ENCODE measurements at places on chromosomes 3 and 15. TPM values are rescaled to one million over a fixed set of nuclear protein-coding genes. Genes with fewer than 3 reads are reported as not detected.

Gene P2RY14
- 1.5 TPM for polyA plus RNA-seq

Gene SLC22A13
- 0.26 TPM for polyA plus RNA-seq

Gene ALCAM
- polyA plus RNA-seq, result 12.0 TPM

Gene LDHAL6B
- polyA plus RNA-seq, result 0.08 TPM

Gene COL6A6
- 96.8 TPM for polyA plus RNA-seq

Gene PRTG
- polyA plus RNA-seq, result 3.3 TPM

Gene P2RY12
- polyA plus RNA-seq, result 0.78 TPM

Gene PP2D1
- 0.22 TPM for polyA plus RNA-seq

Gene EFCC1
- 1.4 TPM for polyA plus RNA-seq

Gene MYZAP
- polyA plus RNA-seq, result 3.7 TPM

Gene APEH
- polyA plus RNA-seq, result 63.2 TPM

DNA sequence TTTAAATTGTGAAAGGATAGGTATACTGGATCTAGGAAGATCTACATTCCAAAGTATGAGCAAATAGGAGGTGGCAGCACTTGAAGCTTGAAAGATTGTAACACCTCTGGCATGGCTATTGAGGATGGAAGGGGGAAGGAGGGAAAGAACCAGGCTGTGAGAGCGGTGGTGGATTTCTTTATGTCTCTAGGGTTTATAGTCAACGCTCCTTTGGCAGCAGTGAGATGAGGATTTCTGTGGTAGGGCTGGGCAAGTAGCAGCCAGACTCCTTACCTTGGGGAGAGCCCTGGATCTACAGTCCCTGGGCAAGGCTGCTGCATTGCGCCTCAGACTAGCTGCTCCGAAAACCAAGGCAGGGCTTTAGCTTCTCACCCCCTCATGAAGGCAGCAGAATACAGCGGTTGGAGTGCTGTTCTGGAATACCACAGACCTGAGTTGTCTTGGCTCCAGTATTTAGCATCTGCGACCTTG lies 53.2 kb downstream of the MEF2A start:
- no peak for DNase-seq

DNA sequence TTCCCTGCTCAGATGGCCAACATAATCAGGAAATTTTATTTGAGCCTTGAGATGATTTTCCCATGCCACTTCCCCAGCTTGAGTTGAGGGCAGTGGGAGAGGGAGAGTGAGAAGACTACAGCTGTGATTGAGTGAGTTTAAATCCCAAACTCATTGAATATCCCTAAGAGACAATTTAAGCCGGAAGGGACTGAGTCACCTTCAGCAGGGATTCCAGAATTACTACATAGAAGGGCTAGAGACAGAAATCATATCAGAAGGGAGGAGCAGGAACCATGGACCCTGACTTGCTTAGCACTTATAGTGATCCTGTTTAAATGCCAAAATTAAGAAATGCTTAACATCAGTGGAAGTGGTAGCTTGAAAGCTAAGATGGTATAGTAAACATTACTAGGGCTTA lies 312.2 kb upstream of the SLCO3A1 start:
- DNase-seq, result no peak

- no peak for DNase-seq
These were observed 473.6 kb upstream of the PROK2 start for GRCh38 chr3:72258361-72259141.

DNA sequence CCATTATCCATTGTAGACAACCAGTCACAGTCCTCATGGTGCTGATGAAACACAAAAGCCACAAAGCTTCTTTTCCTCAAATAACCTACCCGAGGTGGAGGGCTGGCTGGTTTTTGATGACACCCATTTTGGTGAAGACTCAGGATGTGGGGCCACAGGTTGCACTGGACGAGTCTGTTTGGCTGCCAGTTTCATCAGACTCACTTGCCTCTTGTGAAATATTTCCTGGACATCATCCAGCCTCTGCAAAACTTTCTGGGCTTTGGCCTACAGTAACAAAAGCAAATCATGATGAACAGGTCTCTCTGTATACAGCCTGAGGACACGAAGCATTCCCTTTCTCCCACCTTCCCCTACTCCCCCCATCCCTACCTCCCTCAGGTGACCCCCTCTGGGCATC lies 42.2 kb downstream of the B3GNT5 start:
- no peak for DNase-seq

- no peak for DNase-seq
These were observed 278.9 kb downstream of the KLF13 start for GRCh38 chr15:31605467-31605931.

DNA sequence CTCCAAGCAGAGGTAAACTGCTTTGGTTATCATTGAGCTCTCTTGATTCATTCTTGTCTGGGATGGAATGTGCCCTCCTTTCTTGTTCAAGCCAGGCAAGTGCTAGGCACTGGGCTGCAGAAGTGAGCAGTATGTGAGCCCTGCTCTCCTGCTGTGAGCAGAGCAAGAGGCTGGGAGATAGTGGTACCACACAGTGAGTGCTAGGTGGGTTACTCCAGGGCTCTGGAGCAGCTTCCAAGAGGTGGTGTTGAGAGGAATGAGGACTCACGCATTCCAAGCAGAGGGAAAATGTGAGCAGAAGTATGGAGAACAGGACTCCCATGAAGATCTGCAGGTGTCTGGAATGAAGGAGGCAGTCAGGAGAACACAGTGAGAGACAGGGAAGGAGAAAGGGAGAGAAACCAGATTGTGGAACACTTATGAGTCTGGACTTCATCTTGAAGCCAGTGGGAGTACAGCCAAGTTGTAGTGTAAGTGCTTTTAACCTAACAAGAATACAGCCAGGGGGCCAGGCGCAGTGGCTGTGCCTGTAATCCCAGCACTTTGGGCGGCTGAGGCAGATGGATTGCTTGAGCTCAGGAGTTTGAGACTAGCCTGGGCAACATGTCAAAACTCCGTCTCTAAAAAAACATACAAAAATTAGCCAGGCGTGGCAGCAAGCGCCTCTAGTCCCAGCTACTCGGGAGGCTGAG lies 199.9 kb upstream of the CTDSPL start:
- peak; percentile 86 for DNase-seq

- no peak for DNase-seq
These were observed 243.9 kb downstream of the ZBTB20 start for GRCh38 chr3:114903213-114903612.

DNA sequence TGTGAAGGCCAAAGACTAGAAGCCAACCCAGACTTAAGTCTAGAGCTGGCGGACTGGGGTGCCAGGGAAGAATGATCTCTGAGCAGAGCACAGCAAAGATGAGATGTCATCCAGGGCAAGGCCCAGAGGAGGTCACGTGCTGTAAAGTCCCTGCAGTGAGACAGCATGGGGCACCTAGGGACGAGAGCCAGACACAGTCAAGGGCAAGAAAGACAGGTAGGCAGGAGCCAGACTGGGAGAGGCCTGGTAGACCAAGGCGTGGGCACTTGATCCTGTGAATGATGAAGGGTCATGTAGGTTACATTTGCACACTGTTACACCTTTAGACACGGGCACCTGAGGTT lies 379.7 kb upstream of the PROK2 start:
- no peak for DNase-seq

GRCh38 chr15:81294516-81294880 lies 29.4 kb downstream of the STARD5 start:
- no peak for DNase-seq

DNA sequence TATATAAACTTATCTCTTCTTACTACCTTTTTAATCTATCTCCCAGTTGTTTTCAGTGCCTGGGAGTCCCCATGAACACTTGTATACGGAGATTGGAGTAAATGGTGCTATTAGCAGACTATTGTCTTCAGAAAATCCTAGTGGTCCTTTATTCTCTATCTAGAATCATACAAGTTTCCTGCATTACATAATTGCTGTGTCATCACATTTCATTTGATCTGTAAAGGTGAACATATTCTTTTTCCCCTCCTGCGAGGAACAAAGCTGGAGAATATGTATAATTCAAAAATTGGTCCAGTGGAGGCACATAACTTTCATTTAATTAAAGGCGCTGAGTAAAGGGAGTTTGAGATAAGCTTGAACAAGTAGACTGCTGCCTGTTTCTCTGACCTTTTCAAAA lies 324.8 kb downstream of the FEZF2 start:
- DNase-seq, result no peak

DNA sequence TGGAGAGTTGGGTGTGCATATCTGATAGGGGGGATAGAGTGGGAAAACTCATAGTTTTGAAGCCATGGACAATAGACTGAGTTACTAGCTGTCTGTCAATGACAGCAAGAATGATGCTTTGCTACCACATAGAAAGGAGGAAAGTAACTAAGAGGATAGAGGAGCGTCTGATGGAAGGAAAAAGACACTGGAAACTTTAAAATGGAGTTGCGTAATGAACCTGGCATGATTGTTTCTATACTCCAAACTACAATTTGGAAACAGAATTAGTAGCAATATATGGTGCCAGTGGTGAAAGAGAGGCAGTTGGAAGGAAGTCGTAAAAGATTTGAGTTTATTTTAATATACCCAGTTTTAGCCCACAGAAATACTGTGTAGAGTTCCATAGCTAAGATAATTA lies 163.6 kb downstream of the TUSC7 start:
- DNase-seq, result no peak

DNA sequence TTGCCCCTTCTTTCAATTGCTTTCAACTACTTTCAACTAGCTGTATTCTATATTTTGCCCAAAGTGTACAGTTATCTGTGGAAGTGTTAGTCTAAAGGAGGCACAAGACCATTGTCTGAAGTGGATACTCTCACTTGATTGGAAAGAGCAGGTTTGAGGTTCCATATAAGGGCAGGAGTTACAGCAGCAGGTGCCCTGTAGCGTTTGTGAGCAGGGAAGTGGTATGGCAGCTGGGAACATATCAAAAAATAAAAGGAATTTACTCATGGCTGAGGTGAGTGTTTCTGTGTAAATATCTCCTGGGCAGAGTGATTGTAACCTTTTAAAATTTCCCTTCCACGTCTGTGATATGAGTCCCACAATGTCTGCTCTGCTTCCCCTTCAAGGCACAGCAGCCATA lies 38.5 kb upstream of the DNAJC13 start:
- no peak for DNase-seq

DNA sequence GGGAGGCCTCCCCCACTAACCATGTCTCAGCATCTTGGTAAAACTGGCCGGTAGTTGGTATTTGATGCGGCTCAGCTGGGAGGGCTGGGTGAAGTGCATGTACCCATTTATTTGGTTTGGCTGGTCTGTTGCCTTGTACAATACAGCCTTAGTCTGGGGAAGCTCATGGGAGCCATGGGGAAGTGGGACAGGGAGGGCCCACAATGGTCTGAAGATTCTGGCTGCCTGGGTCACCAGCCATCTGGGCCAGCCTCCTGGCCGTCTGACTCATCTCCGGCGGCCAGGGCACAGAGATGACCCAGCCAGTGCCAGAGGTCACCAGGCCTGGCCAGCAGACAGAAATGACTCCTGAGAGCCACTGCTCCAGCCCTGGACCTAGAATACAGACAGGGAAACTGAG lies 51.6 kb upstream of the SMAD6 start:
- DNase-seq, result no peak

GRCh38 chr3:149599236-149599635 lies 58.6 kb downstream of the WWTR1 start:
- no peak for DNase-seq

GRCh38 chr15:101841656-101842055 lies 29.7 kb downstream of the OR4F15 start:
- DNase-seq, result no peak

DNA sequence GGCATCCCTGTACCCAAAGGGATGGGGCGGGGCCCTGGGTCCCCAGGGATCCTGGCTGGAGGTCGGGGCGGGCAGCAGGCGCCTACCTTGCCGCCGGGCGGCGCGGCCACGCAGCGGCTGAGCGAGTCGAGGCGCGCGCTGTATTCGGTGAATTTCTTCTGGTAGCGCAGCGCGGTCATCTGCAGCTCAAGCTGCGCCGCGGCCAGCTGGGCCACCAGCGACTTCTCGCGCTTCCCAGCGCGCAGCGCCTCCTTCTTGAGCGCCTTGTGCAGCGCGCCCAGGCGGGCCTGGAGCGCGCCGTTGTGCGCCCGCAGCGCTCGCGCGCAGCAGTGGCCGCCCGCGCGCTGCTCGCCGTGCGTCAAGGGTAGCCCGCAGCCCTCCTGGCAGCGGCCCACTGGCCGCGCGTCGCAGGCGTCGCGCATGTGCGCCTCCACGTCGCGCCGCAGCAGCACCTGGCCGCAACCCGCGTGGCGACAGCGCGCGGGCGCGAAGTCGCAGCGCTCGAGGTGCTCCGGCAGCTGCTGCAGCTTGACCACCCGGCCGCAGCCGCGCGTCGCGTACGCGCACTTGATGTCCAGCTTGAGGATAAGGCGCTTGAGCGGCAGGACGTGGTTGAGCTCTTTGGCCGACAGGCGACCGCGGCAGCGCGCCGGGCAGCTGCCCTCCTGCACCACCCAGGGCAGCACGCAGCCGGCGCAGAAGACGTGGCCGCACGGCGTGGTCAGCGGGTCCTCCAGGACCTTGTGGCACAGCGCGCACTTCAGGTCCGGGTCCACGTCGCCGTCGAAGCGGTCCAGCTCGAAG lies 522 bp downstream of the PDZRN3 start:
- DNase-seq, result no peak

DNA sequence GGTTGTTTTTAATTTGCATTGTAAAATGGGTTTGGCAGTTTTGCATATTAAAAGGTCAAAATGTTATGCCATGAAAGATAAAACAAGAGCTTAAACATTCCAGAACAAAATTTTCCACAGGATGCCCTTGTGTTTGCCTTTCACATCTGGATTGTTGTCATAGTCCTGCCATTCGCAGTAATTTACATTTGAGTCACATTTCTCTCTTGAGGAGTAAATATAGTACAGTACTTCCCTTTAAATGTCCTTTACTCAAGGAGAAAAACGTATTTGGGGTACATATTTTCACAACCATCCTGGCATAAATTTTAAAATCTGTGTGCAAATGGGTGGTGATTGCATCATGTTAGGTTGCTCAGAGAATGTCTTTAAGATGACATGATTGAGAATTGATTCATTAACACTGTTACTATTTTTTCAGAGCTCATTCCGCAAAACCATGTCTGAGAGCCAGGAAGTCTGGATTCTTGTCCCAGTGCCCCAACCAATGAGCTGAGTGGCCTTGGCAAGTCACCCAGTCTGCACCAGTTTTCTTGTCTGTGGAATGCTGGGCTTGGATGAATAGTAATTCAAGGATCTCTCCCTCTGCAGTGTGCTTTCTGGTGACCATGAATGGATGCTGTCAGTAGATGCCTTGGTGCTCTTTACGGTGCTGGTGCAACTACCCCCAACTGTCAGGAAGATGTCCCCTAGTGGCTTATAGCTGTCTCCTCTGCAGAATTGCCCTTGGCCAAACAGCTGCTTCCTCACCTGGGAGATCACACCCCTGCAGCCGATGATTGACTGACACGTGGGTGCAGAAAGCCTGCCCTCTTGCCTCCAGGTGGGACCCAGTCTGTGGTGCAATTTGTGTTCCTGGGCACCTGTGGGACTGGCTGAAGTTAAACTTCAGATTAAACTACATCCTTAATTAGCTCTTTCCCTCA lies 43.0 kb downstream of the ABHD5 start:
- no peak for DNase-seq

GRCh38 chr3:126693921-126694320 lies 10.1 kb upstream of the CHCHD6 start:
- no peak for DNase-seq

- DNase-seq, result no peak
These were observed 25.9 kb downstream of the HSPBAP1 start for GRCh38 chr3:122767540-122768372.
